SW 1271 (cell line): ENCODE measurements at places on chromosomes 6 and 20.

DNA sequence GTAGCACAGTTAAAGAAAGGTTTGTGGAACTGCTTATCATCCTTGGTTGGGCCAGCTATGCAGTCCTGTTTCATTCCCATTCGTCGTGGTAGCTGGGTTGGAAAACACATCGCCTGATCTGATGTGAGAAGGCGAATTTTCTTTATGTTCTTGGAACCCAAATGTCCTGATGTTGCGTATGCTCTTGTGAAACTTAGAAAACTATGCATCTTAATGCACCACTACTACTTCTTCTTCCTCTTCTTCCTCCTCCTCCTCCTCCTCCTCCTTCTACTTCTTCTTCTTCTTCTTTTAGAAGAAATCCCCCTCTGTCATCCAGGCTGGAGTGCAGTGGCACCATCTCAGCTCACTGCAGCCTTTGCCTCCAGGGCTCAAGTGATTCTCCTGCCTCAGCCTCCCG, 381.6 kb downstream of the UTRN start:
- no peak for DNase-seq

DNA sequence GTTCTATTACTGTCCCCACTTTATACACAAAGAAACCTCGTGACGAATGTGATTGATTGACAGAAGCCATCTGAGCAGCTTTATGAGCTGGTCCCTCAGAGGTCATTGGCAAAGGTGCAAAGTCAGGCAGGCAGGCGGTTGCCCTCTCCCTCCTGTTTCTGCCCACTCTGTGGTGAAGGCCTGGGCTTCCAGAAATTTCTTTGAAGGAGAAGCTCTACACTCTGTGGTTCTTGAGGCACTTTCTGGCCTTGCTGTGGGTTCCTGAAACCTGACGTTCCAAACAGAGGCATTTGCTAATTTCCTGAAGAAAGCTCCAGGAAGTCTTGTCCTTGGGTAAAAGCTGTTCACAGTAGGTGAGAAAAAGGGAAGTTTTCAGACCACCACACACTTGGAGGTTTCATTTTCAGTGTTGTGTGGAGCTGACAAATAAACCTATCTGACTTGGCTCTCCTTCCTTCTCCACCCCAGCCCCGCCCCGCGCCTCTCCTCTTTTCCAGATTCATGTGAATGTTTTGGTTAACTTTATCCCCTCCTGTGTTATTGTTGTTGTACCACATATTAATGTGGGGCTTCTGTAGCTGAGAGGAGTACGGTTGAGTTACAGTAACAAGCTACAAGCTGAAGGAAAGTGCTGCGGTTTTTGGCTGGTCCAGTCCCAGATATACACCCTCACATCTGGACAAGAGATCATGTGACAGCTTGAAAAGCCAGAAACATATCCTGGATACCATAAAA, 274.1 kb downstream of the CLIC5 start:
- no peak for DNase-seq

DNA sequence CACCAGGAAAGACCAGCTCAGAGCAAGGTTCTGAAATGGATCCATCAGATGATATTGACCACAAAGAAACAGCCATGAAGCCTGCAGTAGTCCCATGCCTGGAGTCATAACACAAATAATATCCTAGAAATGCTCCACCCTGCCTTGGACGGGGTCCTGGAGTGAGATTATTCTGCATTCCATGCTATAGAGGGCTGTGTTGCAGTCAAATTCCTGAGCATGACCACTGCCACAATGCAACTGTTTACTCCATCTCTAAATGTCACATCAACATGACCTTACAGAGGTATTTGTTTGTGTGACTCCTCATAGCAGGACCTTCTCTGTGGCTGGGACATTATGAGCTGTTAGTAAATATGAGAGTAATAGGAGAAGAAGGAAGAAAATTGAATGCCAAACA, 257.5 kb upstream of the TCF21 start:
- DNase-seq, result no peak

DNA sequence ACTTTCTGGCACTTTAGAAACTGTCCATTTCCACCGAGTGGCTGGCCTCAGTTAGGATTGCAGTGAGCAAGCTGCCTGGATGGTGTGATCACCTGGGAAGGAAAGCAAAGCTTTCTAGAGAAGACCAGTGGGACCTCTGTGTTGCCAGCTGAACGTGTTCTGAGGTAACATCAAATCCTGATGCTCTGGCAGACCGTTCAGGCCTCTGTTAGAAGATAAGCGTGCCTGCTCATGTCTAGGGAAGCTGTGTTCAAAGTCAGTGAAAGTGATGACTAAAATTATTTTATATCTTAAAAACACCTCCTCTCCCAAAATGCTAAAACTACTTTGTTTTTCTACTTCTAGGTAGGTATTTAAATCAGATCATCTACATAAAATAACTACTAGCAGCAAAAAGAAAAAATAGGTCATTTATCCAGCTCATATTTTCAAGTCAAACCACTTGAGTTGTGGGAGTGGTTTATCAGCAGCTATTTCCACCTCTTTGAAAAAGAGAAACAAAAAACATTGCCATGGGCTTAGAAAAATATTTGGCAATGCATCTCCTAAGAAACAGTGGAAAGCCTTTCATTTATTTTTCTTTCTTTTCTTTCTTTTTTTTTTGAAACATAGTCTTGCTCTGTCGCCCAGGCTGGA, 54.8 kb downstream of the CEP43 start:
- no peak for DNase-seq

DNA sequence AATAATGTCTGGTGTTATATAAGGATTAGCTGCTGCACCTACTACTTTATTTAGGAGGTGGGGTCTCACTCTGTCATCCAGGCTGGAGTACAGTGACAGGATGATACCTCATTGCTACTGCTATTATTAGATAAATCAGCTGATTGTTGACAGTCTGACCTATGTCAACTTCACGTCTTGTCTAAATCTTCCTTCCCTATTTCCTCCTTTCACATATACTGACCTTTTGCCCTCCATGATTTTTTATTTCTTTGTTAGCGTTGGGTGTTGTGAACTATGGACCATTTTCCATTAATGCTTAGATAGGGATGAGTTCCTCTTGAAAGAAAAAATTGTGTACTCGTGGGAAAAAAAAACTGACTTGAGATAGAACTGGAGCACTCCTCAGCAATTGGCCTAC, 109.9 kb upstream of the BEND6 start:
- no peak for DNase-seq

DNA sequence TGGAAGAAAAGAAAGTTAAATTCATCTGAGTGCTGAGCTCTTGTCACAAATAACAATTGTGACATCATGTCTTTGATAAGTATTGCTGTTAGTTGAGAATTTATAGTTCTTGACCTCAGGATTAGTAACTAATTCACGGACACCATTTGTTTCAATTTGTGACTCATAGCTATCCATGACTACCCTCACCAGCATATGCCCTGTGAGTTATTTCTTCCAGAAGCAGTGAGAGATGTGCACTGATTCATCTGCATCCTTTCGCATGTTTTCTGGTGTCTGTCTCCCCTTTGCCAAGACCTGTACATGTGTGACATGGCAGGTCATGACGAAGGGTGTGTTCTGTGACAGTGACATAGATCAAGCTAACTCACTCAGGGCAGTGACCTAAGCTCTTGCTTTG, 86.9 kb downstream of the SOBP start:
- no peak for DNase-seq

DNA sequence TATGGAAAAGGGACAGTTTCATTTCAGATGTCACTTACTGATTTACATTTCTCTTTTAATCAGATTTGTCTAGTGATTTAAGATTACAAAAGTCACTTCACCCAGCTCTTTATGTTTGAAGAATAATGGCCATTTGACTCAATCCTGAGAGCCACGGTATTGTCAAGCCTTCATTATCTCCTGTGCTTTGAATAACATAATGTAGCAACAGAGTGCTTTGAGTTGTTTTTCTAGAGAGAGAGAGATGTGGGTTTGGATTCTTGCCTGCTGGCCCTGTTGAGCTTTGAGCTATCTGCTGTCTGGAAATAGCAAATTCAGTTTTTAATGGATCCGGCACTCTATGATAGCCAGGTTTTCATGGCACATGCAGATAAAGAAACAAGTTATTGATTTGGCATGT, 478.4 kb upstream of the SOX4 start:
- DNase-seq, result no peak

DNA sequence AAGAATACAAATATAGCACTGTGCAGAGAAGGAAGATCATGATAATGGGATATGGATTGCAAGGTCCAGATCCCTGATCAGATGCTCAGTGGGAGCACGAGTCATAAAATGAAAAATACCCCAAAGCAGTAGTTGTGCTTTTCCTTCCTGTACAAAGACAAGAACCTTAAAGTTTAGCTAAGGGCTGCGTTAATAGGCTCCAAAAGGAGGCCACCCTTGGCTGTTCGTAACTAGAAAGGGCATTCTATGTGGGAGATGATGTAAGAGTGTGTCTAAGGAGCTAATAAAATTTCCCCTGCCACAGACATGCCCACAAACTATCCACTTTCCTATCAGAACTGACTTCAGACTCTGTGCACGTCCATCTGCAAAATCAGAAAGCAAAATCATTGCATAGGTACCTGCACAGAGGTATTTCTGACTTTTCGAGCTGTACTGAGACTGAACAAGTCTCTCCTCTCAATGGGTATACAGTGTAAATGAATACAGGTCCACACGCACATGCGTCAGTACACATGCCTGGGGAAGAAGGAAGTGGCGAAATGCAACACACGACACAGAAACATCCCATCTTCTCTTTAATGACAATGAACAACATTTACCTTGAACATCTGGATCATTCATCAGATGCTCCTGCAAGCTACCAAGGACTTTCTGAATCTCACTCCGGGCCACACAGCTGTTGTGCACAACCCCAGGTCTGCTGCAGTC, 16.9 kb upstream of the ANKRD60 start:
- no peak for DNase-seq

DNA sequence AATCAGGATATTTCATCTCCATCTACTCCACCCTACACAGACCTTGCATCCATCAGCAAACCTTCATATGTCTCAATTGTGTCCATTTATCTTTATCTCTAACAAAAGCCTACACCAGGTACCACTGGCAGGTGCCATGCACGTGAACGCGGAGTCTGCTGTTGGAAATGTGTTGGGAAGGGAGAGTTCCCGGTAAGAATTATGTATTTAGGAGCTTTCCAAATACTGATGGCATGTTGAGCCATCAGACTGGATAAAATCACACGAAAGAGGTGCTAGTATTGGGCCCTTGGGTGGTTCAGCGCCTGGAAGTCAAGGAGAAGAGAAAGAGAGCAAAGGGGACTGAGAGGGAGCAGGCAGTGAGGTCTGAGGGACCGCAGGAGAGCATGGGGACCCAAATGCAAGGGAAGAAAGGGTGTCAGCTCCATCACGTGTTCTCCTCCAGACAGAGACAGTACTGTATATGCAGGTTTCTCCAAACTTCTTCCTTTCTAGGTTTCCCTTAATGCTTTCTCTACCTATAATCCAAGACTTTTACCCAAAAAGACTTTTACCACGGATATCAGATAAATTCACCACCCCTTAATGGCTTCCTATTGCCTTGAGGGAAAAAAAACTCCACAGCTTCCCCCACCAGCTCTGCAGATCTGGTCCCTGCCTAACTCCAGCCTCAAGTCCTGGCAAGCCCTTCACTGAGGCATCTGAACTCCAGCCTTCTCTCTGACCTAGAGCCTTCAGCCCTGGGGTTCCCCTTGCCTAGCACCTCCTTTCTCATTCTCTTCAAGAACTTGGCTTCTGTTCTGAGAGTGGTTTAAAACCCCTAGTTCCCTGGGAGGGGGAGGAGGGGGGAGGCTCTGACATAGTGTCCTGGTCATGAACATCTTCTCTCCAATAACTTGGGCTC, 4.8 kb upstream of the ZNF217 start:
- DNase-seq, result no peak

DNA sequence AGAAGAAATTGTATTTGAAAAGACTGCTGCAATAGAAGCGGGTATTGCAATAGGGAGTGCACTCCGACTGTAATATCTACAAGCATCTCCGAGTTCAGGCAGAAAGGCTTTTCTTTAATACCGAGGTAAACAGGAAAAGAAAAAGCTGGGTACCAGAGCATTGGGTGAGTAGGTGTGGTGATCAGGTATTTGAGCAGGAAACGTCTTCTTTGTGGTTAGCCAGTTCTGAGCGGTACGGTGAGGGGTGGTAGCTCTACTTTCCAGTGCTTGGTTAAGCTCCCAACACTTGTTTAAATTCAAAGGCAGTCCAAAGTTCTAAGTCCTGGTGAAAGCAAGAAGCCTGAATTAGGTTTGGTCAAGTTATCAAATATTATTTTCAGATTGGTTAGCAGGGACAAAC, 404.1 kb downstream of the LMBRD1 start:
- no peak for DNase-seq

DNA sequence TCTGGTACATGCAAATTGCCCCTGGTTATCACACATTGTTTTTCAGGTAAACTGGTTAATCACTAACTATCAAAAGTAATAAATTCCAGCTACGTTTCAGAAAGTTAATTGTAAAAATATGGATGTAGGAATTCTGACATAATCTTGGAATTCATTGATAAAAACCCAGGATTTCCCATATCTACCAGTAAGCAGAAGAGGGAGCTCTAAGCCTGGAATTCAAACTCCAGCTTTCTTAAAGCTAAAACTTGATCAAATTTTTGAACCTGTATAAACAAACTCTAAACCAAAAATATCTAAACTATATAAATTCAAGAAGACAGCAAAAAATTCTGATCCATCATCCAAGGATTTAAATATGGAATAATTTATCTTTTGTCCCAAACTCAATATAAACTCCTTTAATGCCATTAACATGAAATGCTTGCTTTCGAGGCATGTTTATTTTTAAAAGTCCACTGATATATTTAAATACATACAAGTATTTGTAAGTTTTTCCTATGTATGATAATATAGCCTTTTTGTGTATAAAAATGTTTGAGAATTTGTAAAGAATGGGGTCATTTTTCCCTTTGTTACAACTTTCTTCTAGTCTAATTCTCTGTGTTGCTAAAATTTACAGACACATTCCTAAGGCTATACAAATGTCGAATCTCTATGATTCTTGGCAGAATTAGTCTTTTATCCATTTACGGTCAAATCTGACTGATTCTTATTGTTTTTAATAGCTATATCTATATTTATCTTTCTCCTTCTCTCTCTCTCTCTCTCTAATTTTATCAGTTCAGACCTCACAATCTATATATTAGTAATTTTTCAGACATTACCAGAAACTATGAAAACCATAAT, 91.4 kb upstream of the RNF217 start:
- DNase-seq, result no peak

DNA sequence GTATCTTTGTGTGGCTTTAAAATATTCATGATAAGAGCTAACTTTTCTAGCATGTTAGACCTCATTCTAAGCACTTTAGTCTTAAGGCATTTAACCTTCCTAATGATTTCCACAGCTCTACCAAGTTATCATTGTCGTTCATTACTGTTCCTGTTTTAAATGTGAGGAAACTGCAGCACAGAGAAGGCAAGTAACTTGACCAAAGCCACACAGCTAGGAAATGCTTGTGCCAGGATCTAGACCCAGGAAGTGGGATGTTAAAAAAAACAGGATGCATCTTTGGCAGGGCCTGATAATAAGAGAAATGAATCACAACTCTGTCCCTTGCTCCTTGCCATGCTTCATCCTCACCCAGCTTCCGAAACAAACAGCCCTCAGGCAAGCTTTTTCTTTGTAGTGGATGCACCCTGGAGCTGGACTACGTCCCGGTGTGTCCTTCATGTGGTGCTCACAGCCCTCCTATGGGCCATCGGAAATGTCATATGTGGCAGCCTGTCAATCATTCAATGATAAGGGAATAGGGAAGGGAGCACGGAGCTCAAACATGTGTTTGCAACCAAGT, 196.9 kb upstream of the RREB1 start:
- DNase-seq, result no peak

GRCh38 chr20:31842471-31843157, 2.8 kb downstream of the FOXS1 start:
- DNase-seq, result no peak

- no peak for DNase-seq
These were observed 7.3 kb downstream of the SDC4 start for GRCh38 chr20:45340951-45341350.

GRCh38 chr6:107264357-107264840, 149.1 kb upstream of the BEND3 start:
- no peak for DNase-seq
